HuH-7 (cell line): ENCODE measurements at places on chromosomes 2 and 18.

DNA sequence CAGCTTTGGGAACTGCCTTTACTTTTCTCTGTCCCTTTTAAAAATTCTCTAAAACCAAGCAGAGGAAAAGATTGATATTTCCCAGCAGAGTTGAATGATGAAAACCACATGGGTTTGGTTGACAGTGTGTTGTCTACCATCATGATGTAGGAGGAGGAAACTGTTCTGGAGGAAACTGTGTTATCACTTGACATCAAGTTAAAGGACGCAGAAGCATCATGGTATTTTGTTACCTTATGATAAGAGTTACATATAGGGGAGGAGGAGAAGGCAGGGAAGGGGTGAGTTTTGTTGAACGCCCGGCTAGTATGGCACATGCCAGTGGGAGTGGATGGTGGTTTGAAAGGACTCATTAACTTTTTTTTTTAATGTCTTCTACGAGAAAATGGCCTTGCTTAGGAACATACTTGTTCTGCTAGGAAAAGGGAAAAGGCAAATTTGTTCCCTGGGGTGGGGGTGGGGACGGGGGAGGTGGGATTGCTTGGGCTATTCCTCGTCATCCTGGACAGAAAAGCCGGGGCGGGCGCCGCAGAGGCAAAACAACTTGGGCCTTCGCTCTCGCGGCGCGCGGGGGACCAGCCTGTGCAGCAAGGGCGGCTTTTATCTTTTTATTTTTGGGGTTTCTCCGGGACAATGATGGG, 766 bp downstream of the TMEM17 start:
- no peak for DNase-seq

- no peak for DNase-seq
Observed at GRCh38 chr18:7940971-7941370, 373.9 kb downstream of the PTPRM start.

DNA sequence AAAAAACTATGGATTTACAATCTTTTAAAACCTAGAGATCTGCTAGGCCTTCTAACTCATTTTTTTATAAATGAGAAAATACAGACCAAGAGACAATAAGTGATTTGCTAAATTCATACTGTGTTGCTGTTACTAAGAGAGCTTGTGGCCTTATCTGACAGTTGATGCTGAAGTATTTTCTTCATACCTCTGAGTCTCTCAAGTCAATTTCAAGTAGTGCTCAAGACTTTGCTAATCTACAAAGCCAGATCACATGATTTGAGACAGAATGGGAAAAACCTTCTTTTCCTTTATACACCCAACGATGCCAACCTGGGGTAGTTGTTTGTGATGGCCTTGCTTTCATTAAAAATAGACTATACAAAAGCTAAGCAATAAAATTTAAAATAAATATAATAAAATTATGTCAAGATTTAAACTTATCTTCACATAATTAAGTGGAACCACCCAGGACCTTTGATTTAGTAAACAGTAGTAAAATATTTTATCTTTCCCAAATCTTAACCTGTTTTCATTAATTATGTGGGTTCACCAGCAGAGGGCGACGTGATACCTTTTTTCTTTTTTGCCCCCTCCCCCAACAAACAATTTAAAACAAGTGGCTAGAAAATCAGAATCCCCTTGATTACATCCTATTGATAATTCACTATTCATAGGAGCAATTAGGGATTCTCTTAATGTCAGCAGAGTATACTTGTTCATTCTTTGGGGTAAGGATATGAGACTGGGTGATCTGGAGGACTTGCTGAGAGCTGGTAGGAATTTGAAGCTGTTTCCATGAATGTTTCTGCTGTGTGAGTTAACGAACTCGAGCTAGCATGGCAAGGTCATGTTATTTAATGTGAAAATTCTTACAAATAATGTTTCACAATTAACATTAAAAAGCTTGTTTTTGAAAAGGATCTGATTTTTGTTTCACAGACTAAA, 49.6 kb upstream of the SLC5A7 start:
- DNase-seq, result no peak

- no peak for DNase-seq
Observed at GRCh38 chr18:32237049-32237448, 47.2 kb downstream of the MEP1B start.

DNA sequence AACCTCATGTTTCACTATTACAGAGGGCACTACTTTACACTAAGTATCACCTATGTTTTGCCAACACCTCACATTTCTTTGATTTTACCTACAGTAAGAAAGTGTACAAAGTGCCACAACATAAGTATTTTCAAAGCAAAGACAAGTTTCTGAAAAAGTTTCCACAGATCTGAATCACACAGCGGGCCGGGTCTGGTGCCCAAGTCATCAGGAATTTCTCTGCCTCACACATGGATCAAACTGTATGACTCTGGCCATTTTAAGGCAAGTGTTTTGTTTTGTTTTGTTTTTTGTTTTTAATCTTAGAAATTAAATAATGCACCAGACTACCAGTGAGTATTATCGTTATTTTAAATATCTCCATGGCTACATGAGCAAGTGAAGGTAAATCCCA, 73.4 kb downstream of the ZNF516 start:
- DNase-seq, result no peak

GRCh38 chr18:78662879-78663278, 316.7 kb upstream of the SALL3 start:
- DNase-seq, result no peak
